ENCODE measurements at places on chromosomes 11 and 22.

GRCh38 chr11:76209973-76210930 lies 4.0 kb upstream of the WNT11 start:
- DNase-seq, result peak; percentile 66

GRCh38 chr22:47204002-47204979 lies 441.8 kb downstream of the TBC1D22A start:
- no peak for DNase-seq

DNA sequence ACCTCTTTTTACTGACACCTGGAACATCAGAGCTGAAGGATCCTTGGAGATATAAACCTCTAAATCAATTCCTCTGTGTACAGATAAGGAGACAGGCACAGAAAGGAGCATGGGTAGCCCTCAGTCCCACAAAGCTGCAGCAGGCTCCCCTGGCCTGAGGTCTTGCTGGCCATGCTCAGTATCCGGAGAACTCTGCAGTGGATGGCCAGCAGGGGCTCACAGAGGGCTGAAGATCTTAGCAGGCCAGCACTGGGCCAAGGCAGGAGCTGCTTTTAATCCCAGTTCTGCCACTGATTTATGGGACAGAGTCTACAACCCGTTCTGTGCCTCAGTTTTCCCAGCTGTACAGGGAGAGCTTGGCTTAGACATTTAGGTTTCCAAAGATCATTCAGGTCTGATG lies 52.6 kb upstream of the LRRC32 start:
- DNase-seq, result no peak

GRCh38 chr22:49132009-49132408 lies 695.7 kb downstream of the BRD1 start:
- DNase-seq, result no peak

DNA sequence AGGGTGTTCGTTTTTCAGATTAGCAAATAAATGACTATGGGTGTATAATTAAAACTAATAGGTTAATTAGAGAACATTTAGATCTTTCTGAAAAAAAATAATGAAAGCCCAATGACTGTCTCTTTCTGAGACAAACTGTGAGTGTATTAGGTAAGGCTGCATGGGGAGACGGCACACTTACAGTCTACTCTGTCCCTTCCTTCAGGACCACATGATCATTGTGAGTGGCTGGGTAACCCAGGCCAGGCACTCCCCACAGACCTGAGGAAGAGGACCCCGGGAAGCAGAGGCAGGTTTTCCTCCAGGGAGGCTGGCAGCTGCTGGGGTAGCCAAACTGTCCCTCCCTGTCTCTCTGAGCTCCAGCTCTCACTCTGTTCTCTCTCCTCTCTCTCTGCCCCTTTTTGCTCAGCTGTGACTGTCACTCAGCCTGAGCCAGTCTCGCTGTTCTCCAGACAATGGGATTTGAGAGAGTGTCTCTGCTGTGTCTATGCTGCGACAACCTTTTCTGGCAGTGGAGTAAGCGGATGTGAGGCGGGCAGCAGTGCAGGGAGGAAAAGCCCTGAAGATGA lies 83.1 kb upstream of the NCAM1 start:
- no peak for DNase-seq

DNA sequence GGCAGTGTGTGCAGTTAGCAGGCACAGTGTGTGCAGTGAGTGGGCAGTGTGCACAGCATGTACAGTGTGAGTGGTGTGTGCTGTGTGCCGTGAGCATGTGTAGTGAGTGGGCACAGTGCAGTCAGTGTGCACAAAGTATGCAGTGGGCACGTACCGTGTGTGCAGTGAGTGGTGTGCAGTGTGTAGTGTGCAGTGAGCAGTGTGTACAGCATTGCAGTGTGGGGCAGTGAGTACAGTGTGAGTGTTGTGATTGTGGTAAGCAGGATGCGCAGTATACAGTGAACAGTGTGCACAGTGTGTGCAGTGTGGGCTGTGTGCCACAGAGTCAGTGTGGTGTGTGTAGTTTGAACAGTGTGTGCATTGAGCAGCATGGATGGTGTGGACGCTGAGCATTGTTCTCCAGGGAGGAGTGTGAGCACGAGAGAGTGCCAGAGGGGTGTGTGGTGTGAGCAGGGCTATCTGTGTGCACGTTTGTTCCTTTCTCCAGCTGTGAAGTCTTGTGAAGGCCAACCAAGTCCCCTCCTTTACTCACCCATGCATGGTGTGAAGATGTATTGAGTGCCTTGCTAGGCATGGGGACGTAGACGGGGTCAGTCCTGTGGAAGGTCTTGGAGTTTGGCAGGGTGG lies 3.0 kb downstream of the SHANK3 start:
- DNase-seq, result no peak

GRCh38 chr22:26170795-26171580 lies 1.7 kb downstream of the SEZ6L start:
- no peak for DNase-seq

DNA sequence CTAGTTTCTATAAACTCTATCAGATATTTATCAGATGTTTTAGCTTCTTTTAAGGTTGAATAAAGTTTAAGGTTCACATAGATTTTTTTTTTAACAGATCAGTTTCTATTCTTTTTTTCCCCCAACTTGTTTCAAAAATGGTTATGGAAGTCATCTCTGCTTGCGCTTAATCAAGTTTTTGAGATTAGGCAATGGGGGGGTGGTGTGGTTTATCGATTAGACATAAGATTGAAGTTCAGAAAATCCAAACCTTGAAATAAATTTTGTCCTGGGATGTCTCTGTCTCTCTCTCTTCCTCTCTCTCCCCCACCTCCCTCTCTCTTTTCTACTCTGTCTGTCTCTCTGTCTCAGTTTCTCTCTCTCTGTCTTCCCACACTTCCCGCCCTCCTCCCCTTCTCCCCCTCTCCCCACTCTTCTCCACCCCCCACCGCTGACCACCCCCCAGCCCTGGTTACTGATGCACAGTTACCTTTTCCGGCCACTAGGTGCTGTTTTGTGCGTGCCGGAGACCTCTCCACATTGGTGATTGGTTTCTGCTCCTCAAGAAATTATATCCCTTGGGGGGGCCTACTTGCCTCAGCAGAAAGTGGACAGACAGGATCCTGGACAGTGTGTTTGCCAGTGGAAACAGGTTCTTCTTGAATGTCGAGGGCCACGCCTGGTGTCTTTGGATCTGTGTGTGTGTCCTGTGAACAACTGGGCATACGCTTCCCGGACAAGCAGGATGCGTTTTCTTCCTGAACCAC lies 29.7 kb upstream of the ANO1 start:
- no peak for DNase-seq

DNA sequence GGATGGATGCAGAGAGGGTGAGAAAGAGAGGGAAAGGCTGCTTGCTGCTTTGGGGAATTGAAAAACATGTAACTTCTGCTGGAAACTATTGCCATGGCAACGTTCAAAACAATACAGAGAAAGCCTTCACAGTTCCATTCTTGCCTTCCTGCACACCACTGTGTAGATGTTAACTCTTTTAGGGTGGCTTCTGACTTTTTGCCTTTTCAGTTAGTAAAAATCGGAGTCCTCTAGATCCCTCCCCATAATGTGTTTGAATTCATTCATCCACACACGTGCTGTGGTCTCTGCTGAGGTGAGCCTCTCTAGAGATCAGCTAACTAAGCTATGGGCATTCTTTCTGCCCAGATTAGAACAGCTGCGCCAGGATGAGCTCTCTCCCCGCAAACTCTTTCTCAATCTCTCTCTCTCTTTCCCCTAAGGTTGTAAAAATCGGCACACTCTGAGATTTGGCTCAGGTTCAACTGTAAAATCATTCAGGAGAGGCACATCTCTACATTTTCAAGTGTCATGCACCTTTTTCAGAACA lies 1178.3 kb downstream of the LRRC4C start:
- DNase-seq, result peak; percentile 91

DNA sequence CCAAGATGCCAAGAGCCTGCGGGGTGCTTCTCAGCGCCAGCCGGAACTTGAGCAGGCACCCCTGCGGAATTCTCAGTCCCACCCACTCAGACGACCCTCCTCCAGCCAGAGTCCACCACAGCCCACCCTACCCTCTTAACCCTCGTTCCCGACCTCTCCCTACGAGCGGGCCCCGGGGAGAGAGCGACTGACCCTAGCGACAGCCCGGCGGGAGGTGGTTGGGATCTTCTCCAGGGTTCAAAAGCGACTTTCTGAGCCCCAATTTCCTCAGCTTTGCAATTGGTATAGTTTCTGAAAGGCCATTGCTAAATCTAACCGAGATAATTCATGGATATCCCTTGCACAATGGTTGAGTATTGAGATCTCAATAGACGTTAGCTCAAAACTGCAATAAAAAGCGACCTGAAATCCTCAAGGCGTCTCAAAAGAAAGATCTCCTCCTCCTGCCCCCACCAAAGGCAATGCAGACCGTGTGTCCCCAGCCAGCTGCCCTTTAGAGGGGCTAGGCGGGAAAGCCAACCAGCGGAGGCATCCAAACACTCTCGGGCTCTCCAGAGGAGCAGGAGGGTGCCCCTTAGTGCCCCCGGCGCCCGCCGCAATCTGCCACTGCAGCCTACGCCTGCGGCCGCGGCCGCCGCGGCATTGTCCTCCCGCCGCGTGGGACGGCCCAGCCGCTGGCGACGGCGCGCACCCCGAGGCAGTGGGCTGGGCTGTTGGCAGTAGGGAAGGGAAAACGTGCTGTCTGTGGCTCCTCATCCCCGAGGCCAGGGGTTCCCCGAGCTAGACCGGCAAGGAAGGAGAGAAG lies 1.5 kb upstream of the SLC6A5 start:
- DNase-seq, result no peak

- DNase-seq, result no peak
Measured at GRCh38 chr11:95684701-95685100, 104.9 kb downstream of the FAM76B start.

GRCh38 chr22:43884600-43885318 lies 7.1 kb downstream of the PNPLA5 start:
- DNase-seq, result no peak

DNA sequence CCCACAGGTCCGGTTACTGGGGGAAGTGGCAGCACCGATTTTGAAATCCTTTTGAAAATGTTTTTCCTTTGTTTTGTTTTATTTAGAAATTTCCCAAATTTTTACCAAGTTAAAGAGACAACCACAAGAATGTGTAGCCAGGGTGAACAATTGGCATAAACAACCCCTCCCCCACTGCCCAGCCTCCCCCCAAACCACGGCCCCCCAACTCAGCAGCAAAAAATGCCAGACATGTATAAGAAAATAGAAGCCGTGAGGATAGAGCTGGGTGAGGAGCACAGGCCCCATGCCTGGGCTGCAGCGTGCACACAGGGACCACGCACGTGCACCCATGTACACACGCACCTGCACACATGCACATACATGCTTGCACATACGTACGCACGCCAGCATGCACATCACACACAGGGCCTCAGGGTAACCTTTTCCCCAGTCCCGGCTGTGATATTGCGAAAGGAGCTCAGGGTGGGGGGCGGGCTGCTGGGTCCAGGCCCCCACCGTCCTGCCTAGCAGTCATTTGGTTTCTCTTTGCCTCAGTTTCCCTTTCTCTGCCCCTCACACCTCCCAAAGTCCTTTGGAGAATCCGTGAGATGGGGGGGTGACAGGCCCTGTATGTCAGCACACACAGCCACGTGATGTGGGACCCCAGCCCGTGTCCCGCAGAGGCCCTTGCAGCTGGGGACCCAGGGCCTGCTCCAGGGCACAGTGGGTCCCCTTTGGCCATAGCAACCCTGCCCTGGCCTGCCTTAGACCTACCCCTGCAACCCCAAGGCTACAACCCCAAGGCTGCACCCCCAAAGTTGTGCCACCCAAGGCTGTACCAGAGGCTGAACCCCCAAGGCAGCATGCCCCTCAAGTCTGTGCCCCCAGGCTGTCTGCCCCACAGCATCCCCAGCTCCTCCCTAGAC lies 42.9 kb downstream of the IGF2 start:
- DNase-seq, result no peak

DNA sequence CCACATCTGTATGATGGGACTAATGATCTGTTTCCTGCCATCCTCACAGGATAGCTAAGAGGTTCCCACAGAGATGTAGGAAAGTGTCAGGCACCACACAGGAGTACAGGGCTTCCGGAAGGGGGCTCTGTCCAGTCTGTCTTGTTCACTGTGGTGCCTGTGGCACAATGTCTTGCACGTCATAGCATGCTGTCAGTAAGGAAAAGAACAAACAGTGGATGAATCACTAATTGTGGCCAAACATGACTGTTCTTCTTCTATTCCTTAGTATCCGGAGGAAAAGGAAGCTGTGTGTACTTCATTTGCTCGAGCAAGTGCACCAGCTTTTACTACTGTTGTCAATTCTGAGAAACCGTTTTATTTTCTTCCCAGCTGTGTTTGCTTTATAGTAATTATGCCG lies 73.4 kb upstream of the YWHAH start:
- DNase-seq, result no peak

All from spinal cord (tissue), 10 donors.